ENCODE measurements at places on chromosomes 2 and 18.

DNA sequence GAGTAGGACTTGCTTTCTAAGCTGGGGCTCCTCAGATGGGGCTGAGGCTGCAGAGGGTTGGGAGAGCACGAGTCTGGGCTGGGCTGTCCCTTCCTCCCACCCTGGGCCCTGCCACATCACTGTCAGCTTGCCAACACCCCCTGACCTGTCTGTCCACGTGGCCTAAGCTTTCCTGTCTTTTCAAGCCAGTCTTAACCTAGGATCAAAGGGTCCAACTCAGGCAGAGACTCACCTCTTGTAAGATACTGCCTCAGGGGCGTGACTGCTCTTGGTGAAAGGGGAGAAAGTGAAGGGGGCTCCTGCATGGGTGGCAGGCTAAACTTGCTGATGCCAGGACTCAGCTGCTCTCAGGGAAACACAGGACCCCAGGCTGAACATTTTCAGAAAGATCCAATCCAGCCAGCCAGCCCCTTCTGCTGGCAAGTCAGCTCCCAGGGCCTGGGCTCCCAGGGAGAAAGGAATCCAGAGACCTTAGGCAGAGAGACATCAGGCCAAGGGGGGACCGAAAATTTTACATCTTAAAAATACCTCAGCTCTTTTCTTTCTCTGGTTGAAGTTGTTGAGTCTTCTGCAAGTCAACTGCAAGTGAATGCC lies 144.2 kb upstream of the ID2 start:
- no peak for DNase-seq

DNA sequence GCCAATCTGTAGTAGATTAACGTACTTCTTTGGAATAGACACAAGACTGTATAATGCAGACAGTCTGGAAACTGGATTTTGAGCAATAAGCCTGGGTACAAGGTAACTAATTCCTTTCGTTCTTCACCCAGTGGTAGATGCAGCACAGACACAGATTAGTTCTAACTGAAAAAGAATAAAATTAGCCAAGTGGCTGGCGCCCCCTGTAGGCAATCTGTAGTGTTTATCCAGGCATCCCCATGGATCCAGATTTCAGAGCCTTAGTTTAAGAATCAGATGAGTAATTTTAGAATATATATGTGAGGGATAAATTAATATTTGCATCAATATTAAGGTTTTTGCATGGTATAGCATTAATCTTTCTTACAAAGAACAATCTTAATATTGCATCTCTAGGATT lies 563.9 kb downstream of the DCC start:
- no peak for DNase-seq

- DNase-seq: no peak
Measured at GRCh38 chr2:217981971-217982370, 20.8 kb downstream of the TNS1 start.

- no peak for DNase-seq
Measured at GRCh38 chr18:78419171-78419570, 560.4 kb upstream of the SALL3 start.

- no peak for DNase-seq
Measured at GRCh38 chr2:181116261-181116660, 135.9 kb downstream of the UBE2E3 start.

- no peak for DNase-seq
Measured at GRCh38 chr2:75342504-75343175, 143.3 kb upstream of the TACR1 start.

All from retinal pigment epithelial cell (primary cell).